HFF-Myc (cell line): ENCODE measurements at places on chromosomes 4 and X.

GRCh38 chr4:121062521-121062920, 9.8 kb downstream of the NDNF start:
- no peak for DNase-seq

GRCh38 chr4:90127706-90128345, 632 bp downstream of the CCSER1 start:
- DNase-seq = no peak

DNA sequence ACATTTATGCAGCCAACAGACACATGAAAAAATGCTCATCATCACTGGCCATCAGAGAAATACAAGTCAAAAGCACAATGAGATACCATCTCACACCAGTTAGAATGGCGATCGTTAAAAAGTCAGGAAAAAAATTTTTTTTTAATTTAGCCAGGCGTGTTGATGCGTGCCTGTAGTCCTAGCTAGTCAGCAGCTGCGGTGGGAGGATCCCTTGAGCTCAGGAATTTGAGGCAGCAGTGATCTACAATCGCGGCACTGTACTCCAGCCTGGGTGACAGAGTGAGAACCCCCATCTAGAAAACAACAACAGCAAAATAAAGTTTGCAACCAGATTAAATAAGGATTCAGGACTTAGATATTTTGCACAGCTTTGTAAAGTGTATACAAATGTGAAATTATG, 65.7 kb upstream of the ALG13 start:
- no peak for DNase-seq

DNA sequence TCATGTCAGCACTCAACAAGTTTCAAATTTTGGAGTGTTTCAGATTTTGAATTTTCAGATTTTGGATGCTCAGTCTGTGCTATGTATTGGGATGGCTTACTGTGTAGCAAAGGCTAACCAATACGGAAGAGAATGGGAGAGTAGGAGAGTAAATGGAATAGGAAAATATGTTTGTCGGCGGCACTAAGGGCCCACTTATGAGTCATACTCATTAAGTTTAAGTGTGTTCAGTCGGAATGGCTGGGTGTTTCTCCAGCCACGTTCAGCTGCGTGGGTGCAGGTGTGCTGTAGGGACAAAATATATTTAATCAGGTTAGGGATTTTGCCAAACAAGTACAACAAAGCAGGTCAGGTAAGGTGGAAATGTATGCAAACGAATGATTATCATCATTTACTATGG, 13.6 kb downstream of the FTHL17 start:
- no peak for DNase-seq

DNA sequence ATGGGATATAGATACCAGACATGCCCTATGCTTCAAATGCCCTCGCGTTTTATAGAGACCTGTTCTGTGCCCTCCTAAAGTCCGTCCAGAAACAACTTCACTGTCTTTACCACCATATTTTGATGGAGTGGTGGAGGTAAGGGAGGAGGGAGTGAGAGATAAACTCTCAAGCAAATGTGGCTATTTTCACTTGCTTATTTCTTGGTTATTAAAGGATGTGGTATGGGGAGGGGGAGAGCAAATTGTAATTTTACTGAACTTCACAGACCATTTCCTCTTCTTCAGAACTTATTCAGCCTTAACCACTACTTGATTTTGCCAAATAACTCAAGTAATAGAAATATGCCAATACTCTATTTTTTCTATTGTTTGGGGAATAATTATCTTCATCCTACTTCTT, 31.5 kb downstream of the GPR174 start:
- no peak for DNase-seq

- no peak for DNase-seq
Measured at GRCh38 chrX:15151267-15152186, 118.4 kb downstream of the ASB9 start.

GRCh38 chr4:152321398-152321797, 214.5 kb downstream of the FBXW7 start:
- DNase-seq = no peak

- DNase-seq = no peak
Measured at GRCh38 chr4:139167774-139168444, 9.1 kb downstream of the ELF2 start.

- no peak for DNase-seq
Measured at GRCh38 chrX:39170464-39170863, 369.2 kb downstream of the MID1IP1 start.

DNA sequence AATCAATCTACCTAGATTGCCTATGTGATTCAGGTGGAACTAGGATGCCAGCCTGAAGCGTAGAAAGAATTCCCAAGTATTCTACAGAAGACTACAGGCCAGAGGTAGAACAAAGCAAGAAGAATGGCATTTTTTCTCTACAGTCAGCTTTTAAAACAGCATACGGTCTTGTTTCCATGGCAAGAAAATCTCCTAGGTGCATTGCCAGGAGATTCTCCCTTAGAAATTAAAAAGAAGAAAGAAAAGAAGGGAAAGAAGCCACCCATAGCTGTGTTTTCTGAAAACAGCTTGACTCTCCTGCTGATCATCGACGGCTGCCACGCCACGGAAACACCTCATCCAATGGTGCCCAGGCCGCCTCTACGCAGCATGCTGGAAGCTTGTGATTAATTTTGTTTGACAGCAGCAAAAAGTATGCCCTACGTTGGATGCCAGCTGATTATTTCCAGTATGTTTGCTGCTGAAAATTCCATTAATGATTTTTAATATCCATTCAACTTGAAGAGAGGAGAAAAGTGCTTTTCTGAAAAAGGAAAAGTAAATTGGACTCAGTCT, 24.1 kb downstream of the ANK2 start:
- DNase-seq = no peak

- DNase-seq = peak; percentile 79
Measured at GRCh38 chr4:13640149-13640940, 12.8 kb upstream of the BOD1L1 start.

GRCh38 chr4:165879641-165880040, 6.6 kb downstream of the TLL1 start:
- DNase-seq = no peak

- no peak for DNase-seq
Measured at GRCh38 chrX:18174971-18175370, 45.7 kb downstream of the BEND2 start.

GRCh38 chr4:77235289-77235854, 78.4 kb downstream of the CCNG2 start:
- no peak for DNase-seq

DNA sequence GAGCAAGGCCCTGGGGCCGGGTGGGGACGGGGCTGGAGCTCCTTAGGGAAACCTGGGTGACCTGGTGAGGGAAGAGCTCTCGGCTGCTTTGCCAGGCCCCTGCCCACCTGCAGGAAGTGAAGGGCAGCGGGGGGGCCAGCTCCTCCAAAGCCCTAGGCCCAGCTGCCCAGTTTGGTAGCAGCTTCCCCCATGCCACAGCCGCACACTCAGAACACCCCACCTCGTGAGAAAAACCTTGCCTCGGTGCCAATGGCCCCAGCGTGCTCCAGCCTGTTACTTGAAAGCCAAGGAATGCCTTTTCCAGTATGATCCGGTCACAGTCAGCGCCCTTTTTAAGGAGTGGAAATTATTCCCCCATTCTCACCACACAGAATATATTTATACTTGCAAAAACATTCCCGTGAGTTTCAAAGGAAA, 38.3 kb downstream of the ACOX3 start:
- no peak for DNase-seq

- no peak for DNase-seq
Measured at GRCh38 chr4:15147714-15148113, 145.4 kb downstream of the CPEB2 start.

DNA sequence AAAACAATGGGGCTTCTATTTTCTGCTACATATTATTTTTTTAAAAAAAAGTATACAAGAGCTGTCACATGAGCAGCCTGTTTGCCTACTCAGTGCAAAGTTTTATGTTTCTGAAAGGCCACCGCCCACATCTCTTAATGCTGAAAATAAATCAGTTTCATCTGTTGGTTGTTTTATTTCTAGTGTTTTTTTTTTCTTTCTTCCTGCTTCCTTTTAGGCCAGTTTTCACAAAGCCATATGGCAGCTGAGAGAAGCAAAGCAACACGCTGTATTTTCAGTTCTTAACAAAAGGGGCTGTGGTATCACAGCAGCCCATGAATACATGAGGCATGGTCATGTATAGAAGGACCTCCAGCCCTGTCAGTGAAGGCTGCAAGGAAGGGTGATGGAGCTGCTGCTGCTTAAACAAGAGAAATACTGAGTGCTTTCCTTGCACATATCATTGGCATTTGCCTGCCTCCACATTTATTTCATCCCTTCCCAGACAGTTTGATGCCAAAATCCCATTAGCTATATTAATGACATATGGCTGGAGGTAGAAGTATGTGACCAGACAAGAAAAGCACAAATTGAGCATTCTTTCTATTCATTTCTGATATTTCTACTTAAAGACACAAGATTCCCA, 172.5 kb downstream of the PCDH18 start:
- DNase-seq = peak; percentile 86

GRCh38 chrX:77640702-77641101, 145.3 kb downstream of the ATRX start:
- no peak for DNase-seq

DNA sequence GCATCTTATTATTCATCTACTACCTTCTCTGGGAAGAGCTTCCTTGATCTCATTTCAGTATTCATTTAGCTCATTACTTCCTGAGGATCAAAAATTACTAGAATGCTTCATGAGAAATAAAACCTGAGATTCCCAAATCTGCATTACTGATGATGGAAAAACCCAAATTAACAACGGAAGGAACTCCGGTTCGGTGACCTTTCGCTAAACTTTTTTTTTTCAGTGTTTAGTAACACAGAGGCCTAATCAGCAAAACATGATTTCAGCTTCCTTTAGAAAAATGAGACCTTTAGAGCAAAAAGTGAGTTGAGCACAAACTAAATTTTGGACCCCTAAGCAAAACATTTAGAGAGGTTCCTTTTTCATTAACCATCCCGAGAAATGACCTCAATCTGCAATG, 229.2 kb downstream of the MAML3 start:
- no peak for DNase-seq

DNA sequence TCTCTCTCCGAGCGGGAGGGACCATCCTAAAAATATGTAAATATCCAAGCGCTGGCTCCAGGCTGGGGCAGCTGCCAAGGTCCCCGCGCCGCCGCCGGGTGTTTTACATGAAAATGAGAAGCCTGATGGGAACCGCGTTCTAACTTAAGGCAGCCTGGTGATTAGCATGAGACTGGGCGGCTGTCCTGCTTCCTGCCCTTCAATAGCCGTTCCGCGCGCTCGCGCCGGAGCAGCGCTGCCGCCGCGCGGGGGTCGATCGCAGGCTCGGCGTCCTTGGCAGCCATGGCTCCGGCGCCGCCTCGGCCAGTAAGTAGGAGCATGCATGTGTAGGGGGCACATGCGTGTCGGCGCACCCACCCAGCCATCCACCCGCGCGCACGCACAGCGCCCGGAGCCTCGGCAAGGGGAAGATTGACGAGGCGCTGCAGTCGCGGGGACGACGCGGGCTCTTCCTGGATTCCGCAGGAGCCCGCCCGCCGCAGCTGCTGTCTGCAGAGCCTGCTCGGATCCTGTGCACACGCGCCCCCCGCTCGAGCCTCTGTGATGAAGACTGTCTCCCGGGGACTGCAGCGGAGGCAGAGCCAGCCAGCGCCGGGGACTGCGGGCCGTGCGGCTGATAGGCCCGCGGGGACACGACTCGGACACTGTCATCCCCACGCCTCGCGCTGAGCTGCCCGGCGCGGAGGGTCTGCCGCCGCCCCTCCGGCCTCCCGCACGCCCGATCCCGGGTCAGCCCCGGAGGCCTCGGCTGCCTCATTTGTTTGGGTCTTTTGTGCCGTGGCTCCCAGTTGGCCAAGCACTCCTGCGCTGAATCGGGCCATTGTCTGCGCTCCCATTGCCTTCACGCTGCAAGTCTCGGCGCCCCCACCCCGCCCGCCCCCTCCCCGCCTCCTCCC, 734 bp downstream of the STOX2 start:
- no peak for DNase-seq

GRCh38 chr4:42464550-42465094, 67.3 kb downstream of the SHISA3 start:
- no peak for DNase-seq

GRCh38 chrX:36861601-36862000, 146.6 kb upstream of the FAM47C start:
- no peak for DNase-seq

DNA sequence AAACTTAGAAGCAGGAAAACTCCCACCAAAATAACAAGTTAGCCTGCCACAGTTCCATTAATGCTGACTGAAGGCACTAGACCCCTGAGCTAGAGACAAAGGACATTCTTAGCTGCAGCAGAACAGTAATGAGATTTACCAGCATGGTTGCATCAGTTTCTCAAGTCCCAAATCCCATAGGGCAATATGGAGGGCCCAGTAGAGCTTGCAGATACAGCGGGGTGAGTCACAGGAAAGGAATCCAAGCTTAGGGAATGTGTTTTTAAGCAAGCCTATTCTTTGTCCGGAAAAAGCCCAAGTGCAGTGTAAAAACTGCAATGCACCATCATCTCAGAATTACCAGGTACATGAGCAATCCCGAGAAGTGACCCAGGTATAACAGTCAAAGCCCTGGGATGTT, 51.3 kb upstream of the EXOC1L start:
- DNase-seq = peak; percentile 31

DNA sequence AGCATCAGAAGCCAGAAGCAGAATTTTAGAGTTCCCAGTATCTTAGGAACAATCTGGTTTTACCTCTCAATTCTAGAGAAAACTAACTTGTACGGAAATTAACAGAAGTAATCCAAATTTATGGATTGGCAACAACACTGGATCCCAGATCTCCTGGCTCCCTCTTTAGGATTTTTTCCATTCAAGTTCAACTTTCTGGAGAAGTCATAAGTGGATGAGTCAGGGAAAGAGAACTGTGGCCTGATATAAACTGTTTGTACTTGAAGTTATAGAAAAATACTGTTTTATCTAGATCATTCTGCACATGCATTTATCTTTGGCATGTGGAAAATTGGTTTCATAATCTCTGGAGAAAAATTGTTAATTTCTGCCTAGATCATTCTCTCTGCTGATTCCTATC, 380.4 kb downstream of the PCDH7 start:
- no peak for DNase-seq

DNA sequence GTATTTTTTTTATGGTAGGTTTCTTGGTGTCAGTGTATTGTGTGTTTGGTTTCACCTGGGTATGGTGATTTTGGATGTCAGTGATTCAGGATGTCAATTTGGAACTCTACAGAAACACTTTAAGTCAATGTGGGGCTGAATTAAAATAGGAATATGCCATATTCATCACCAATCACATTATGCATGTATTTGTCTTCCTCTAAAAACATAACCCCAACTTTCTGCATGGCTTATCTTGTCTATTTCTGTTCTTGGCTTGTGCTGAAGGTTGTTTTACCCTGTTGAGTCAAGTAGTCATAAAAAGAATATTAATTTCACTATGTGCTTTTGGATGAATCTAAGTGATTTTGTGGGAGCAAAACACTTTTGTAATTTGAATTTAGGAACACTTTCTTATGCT, 19.0 kb downstream of the ZNF721 start:
- no peak for DNase-seq

GRCh38 chrX:39381422-39381821, 580.2 kb downstream of the MID1IP1 start:
- DNase-seq = no peak

DNA sequence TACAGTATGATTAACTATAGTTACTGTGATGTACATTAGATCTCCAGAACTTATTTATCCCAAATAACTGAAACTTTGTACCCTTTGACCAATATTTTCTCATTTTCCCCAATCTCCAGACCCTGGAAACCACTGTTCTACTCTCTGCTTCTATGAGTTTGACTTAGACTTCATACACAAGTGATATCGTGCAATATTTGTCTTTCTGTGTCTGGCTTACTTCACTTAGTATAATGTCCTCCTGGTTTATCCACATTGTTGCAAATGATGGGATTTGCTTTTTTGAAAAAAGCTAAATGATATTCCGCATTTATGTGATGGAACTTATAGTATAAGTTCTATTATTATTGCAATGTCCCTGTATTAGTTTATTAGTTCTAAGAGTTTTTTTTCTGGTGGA, 81.8 kb upstream of the SOD3 start:
- no peak for DNase-seq
